ENCODE measurements at places on chromosomes 11 and 22.

GRCh38 chr11:73317373-73317772 is 9.3 kb downstream of the ARHGEF17 start:
- no peak for DNase-seq

DNA sequence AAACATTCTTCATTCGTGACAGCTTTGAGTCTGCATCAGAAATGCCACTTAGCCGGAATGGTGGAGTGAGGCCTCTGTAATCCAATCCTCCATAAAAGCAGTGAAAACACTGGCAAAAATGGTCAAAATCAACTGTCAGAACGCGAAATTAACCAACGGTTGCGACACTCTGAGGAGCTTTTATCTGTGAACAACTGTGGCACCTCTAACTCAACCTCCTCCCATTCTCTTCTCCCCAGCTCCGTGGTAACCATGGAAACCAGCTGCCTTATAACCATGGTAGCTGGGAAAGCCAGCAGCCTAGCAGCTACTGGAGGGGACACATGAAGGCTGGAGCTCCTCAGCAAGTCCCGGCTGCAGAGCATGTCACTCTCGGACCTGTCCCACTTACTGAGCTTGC is 20.3 kb downstream of the AP2A2 start:
- DNase-seq, result no peak

DNA sequence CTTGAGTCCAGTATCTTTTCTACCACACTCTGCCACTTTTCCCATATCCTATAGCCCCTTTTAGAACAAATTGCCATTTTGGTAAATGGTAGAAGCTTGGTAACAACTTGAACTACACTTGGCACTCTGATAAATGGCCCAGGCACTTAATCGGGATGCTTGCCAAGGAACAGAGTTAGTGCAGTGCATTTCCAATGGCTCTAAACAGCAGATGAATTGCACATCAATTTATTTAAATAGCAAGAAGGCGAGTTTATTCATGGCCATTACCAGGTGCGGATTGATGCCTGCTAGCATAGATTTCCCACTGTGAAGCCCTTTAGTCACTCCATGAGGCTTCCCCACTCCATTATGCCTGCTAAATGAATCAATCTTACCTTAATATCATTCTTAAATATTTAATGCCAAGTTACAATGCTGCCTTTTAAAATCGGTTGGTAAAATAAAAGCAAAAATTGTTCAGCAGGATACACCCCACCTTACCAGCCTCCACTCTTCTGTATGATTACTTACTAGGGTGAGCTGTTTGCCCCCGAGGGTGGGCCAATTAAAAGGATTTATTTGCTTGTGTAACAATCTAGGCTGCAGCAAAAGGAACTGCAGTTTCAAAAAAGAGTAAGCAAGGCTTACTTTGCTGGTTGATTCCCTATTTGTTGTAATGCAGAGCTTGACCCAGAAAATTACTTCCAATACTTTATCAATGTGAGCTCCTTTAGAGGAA is 136.0 kb upstream of the ARHGAP42 start:
- DNase-seq, result no peak

GRCh38 chr11:125910226-125910849 is 6.0 kb downstream of the DDX25 start:
- DNase-seq, result no peak

DNA sequence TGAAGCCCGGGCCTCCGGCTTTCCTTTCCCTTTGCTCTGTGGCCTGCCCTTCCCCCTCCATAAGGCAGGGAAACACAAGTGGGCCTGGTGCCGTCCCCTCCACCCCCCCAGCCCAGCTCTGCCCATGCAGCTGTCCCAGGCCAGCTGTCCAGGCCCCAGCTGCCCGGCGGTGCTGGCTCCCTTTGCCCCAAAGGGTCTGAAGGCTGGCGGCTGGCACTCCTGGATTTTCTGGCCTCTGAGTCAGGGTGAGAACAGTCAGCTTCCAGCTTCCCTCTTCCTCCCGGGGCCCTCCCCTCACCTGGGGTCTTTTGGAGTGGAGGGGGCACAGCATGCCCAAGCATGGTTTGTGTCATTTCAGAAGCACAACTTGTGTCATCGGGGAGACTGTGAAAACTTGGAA is 27.8 kb downstream of the CD82 start:
- no peak for DNase-seq

- DNase-seq, result peak; percentile 62
Observed at GRCh38 chr11:45163956-45164575, 17.6 kb downstream of the PRDM11 start.

GRCh38 chr11:80586464-80586863 is 1145.6 kb upstream of the TENM4 start:
- DNase-seq, result no peak

GRCh38 chr11:11710556-11710955 is 88.8 kb upstream of the GALNT18 start:
- DNase-seq, result no peak

DNA sequence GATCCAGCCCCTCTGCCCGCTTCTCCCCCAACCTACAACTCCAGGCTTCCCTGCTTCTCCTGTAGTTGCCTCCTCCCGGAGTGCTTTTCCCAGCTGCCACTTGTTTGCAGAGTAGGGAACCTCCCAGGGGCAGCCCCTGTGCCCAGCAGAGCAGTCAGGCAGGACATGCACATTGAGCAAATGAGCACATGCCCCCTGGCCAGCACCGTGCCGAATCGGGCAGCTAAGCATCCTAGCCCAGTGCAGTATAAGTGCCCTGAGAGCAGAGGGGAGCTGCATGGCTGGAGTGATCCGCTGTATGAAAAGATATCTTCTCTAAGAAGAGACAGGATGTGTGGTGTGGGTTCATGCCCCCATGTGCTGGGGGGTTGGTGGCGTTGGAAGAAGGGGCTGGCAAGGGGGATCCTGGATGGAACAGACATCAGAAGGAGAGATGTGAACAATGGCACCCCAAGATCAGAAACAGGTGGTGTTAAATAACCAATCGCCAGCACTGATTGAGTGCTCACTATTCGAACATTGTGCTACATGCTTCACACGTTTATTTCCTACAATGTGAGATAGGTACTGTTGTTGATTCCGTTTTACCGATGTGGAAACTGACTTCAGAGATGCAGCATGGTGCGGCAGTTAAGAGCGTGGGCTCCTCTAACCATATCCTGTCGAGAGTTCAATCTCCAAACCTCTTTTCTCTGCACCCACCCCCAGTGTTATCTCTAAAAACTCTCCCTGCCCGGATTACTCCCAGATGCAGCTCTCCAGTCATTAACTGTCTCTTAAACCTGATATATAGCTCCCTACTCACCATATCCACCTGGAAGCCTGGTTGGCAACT is 1.2 kb downstream of the AIP start:
- no peak for DNase-seq

DNA sequence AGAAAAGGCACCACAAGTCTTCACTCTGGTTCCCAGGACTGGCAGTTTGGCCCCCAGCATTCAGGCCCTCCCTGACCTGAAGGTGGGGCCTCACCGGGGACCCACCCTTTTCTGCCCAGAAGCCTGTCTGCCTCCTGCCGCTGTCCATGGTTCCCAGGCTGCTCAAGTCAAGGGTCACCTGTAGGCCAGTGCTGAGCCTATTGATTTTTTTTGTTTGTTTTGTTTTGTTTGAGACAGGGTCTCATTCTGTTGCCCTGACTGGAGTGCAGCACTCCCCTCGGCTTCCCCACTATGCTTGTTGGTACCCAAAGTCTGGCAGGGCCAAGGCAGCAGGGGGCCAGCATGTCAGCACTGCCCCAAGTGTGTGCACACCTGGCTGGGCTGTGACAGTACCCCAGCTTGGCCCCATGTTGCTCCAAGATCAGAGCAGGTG is 11.0 kb upstream of the MED17 start:
- DNase-seq, result no peak

GRCh38 chr22:43392385-43392989 is 19.3 kb upstream of the MPPED1 start:
- DNase-seq, result no peak

- DNase-seq, result no peak
Observed at GRCh38 chr11:18703001-18703763, 4.6 kb downstream of the TMEM86A start.

- DNase-seq, result no peak
Observed at GRCh38 chr22:25758316-25758715, 16.3 kb downstream of the MYO18B start.

DNA sequence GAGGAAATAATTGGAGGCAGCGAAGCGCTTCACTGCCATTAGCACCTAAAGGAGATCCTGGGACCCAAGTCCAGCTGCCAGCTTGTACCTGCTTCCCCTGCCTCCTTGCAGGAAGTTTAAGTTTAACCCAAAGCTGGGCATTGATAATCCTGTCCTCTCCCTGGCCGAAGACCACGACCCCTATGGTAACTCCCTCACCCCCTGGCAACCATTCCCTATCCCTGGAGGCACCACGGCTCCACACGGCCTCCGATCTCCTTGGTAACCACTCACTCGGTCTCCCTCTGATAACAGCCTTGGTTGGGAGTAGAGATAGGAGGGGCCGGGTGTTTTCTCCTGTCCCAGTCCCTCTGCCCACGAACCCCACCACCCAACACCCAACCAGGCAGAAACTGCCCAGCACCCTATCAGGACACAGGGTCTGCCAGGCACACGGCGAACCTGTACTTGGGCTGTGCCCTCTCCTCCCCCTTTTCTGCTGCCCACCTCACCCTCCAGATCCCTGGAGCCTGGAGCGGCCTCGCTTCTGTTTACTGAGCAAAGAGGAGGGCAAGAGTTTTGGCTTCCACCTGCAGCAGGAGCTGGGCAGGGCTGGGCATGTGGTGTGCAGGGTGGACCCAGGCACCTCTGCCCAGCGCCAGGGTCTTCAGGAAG is 833 bp downstream of the NHERF4 start:
- no peak for DNase-seq

DNA sequence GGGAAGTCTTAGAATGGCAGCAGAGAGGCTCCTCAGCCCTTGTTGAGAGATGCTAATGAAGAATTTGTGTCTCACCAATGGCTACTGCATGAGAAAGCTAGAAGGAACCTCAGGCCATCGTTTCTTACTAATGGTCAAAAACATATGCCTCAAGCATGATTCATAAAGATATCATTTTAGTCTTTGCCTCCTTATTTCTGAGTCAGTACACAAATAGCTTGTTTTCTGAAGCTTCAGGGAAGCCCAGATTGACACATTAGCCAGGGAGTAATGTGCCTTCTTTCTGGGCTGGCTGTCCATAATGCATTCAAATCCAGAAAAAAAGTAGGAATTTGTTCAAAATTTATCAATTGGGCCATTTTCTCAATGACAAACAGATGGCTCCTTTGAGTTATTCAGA is 169.4 kb upstream of the ZBED5 start:
- DNase-seq, result no peak

GRCh38 chr11:76543006-76543703 is 98.3 kb downstream of the EMSY start:
- no peak for DNase-seq

GRCh38 chr11:1826552-1827094 is 8.2 kb upstream of the SYT8 start:
- DNase-seq, result no peak

- DNase-seq, result no peak
Observed at GRCh38 chr11:4464216-4465159, 15.4 kb downstream of the OR52K2 start.

GRCh38 chr22:37752189-37753087 is 55.3 kb upstream of the GCAT start:
- no peak for DNase-seq

Measured in stimulated activated naive B cell treated with anti-CD40 and anti-IgM and Interleukin-4, amounts not matched to agents 10 μg/mL and 1 μg/mL and 100 μg/mL, for 72 hours (primary cell).